ENCODE measurements at places on chromosomes 12 and 14. TPM values are rescaled to one million over a fixed set of nuclear protein-coding genes. Genes with fewer than 3 reads are reported as not detected.

Gene FERMT2
- 101 TPM for total RNA-seq

Gene TGFB3
- total RNA-seq: 17.5 TPM

- no peaks in the 10 kb centered on the region for H3K4me1 ChIP-seq
- no peak overlapping the region for H3K4me3 ChIP-seq
- H3K27me3 ChIP-seq: no peaks in the 10 kb centered on the region
- H3K36me3 ChIP-seq: no peaks in the 10 kb centered on the region
- DNase-seq: no peak
- H3K27ac ChIP-seq: no peak overlapping the region
These were observed 161.1 kb downstream of the MYRFL start for GRCh38 chr12:69986114-69986513.

DNA sequence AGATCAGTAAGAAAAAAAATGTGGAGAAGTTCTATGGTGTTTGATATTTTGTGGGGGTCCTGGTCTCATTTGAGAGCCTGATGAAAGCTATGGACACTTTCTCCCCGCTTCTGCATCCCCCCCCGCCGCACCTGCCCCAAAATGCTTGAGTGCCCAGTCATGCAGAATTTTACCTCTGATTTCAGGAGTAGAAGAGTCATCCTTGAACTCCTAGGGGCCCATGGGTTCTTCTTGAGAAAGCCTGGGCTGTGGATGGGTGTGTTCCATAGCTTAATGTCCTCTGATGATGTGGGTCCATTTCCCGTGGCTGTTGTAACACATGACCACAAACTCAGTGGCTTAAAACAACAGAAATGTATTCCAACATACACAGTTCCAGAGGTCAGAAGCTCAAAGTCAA, 248.8 kb upstream of the PWP1 start:
- no peaks in the 10 kb centered on the region for H3K36me3 ChIP-seq
- no peaks in the 10 kb centered on the region for H3K27me3 ChIP-seq
- H3K4me1 ChIP-seq: no peaks in the 10 kb centered on the region
- no peak overlapping the region for H3K27ac ChIP-seq
- no peak for DNase-seq

GRCh38 chr12:43921666-43922337, 85.9 kb downstream of the TMEM117 start:
- no peak overlapping the region for H3K4me3 ChIP-seq
- no peak overlapping the region for H3K27ac ChIP-seq
- H3K4me1 ChIP-seq: no peaks in the 10 kb centered on the region
- H3K27me3 ChIP-seq: no peaks in the 10 kb centered on the region
- no peaks in the 10 kb centered on the region for H3K36me3 ChIP-seq
- no peak for DNase-seq

- no peaks in the 10 kb centered on the region for H3K4me1 ChIP-seq
- no peak overlapping the region for H3K4me3 ChIP-seq
- H3K27ac ChIP-seq: peak overlapping the region; percentile 95
- H3K36me3 ChIP-seq: peaks cover 21% of the 10 kb centered on the region
- DNase-seq: peak; percentile 97
These were observed 12.0 kb downstream of the ADSS1 start for GRCh38 chr14:104735830-104736642.

GRCh38 chr12:85468356-85469157, 188.5 kb downstream of the ALX1 start:
- H3K27ac ChIP-seq: no peak overlapping the region
- H3K27me3 ChIP-seq: no peaks in the 10 kb centered on the region
- peak overlapping the region; percentile 35 for H3K4me3 ChIP-seq

Gene LALBA
- not detected for total RNA-seq

Gene BHLHE41
- 13.4 TPM for total RNA-seq

DNA sequence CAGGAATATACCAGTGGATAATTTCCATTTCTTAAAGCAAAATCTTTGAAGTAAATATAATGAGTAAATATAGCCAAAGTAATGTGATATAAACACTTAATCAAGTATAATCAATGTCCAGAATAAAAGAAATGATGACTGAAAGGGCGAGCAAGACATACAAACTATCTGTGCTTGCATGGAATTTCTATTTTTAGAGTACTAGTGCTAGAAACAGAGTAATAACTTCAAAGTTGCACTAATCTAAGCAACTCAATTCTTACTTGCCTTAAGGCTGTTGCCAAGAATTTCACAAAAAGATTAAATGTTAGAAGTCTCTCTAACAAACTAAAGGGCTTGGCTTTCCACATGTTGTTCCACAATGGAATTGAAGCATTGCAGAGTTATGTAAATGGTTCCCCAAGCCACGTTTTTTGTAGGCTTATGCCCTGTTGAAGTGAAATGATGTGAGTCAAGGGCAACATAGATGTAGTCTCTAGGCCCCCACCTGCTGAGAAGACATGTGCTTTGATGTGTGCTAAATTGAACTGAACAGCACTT, 175.0 kb upstream of the LMNTD1 start:
- H3K4me3 ChIP-seq: no peak overlapping the region
- DNase-seq: no peak
- H3K27me3 ChIP-seq: no peaks in the 10 kb centered on the region
- H3K36me3 ChIP-seq: no peaks in the 10 kb centered on the region

Measured in right atrium auricular region (tissue), 2 donors.